Left forelimb (tissue), 1 donor: ENCODE measurements at places on chromosomes 1 and 21.

- DNase-seq, result no peak
Observed at GRCh38 chr1:196355206-196355786, 252.9 kb downstream of the KCNT2 start.

DNA sequence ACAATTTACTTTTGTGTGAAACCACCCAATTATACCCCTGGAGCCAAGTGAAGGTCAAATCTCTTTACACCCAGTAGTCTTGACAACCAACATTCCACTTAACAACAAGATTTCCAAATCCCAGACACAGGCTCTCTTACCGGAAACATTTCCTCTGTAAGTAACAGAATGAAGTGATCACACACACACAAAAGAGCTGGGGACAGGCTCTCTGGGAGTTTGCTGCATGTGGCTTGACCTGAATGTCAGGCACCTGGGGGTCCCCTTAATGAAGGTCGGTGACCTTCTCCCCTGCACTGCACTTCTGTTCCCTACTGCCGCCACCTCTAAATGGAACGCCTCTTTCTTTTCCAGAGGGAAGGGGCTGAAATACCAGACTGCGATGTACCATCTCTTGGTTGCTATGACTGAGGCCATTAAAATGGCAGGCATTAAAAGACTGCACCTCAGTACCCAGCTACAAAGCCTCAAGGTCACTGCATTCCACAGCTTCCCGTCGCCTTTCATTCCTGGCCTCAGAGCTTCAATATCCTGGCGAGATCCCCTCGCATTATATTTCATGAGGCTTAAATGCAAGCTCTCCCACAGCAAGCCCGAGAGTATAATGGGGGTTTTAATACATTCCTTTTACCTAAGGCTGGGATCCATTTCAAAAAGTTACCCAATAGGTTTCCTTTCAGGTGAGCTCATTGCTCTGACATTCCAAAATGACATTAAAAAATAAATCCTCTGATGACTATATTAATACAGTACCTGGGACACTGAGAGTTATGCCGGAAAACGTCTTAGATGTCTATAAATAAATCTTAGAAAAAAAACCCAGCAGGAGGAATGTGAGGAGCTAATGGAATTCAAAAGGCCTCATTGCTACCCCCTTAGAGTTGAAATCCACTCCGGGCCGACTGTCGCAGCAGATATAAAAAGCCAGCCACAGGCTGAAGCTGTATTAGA, 90.9 kb upstream of the DIRAS3 start:
- no peak for DNase-seq

GRCh38 chr1:206722751-206723461, 38.2 kb downstream of the MAPKAPK2 start:
- peak; percentile 65 for DNase-seq

GRCh38 chr1:89735479-89735878, 85.4 kb upstream of the LRRC8D start:
- DNase-seq, result no peak

DNA sequence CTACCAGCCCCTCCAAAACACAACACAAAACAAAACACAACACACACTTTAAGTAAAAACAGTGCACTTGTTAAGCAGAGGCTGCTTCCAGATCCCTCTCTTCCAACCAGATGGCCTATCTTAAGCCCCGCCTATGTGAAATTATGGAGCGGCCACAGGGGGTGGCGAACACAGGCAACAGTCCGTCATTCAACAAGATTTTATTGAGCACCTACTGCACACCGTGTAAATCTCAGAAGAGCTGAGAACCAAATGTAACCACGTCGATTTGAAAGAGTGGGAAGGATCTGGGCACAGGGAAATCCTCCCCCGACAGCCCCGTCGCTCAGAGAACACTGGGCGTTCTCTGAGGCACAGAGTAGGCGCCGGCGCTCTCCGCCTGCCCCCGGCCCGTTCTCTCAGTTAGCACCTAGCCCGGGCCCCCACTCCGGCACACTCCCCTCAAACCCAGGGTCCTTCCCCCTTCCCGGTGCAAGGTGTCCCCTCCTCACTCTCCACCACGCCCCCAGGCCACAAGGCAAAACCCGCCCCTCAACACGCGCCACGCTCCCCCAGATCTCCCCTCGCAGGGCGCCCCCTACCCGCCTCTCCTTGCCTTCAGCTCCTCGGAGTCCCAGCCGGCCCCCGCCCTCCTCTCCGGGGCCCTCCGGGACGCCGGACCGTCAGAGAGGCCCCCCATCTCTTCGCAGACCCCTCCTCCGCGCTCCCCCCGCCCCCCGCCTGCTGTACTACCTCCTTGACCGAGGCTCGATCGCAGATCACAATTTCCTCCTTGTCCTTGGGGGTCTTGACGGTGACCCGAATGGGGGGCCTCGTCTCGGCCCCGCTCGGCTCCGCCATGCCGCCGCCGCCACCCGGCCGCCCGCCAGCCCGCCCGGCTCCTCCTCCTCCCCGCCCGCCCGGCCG, 483 bp downstream of the UBQLN4 start:
- DNase-seq, result peak; percentile 87

GRCh38 chr1:65259816-65260215, 49.5 kb upstream of the DNAJC6 start:
- no peak for DNase-seq

DNA sequence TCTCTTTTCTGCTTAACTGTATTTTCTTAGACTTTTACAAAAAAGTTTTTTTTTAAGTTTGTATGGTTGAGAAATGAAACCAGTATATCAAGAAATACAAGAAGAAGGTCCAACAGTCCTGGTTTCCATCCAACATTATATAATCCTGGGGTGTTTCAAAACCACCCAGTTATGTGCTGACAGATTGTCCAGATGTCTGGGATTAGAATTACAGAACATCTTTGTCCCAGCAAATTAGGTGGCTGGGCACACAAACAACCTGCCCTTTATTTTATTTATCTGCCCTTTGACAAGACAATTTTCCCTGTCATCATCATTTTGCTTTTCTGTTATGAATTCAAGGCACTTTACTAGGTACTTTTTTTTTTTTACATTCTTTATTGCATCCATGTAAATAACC, 622.1 kb downstream of the PLPP3 start:
- no peak for DNase-seq

- no peak for DNase-seq
Observed at GRCh38 chr1:183101841-183102276, 78.6 kb downstream of the LAMC1 start.

GRCh38 chr21:44626673-44627143, at the start of gene KRTAP10-9:
Gene KRTAP10-9 (plus strand): TSS chr21:44627093. CDS start chr21:44627172, 79 bp downstream.
- no peak for DNase-seq

DNA sequence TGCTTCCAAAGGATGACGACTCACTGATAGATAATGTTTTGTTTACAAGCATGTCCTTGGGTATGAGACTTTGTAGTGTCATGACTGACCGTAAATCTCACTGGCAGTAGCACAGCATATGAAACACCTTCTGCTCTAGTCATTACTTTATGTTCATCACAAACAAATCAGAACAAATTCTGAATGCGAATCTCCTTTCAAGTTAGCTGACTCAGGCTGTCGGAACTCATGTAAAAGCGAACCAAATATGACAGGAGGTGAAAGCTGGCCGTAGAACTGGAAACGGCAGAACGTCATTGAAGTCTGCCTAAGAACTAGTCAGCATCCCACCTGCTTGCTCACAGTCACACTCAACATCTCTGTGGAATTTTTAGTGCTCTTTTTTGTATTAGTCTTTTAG, 143.9 kb downstream of the RGS7 start:
- DNase-seq, result no peak

DNA sequence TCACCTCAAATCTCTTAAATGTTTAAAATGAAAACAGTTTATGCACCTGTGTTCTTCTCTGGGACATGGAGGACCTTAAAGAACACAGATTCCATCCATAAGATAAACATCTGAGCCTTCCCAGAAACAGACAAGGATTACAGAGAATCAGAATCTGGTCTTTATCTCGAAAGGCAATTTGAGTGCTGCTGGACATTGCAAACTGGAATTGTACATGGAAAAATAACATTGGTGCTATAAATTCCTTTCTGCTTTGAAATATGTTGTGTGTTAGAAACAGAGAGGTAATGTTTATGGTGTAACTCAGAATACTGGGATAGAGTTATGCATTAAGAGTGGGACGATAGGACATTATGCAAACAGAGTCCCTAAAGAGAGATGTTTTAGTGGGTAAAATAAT, 6.6 kb upstream of the DDR2 start:
- DNase-seq, result no peak
